ENCODE measurements at places on chromosomes 2 and 18. TPM values are rescaled to one million over a fixed set of nuclear protein-coding genes. Genes with fewer than 3 reads are reported as not detected.

SCYGR4 gene
- total RNA-seq: not detected

IAH1 gene
- total RNA-seq: 76.2 TPM

TXNDC2 gene
- not detected for total RNA-seq

GPC1 gene
- total RNA-seq: 154 TPM

ANKRD53 gene
- total RNA-seq: 0.30 TPM

CHN1 gene
- total RNA-seq: 9.2 TPM

GPR45 gene
- total RNA-seq: not detected

C18orf54 gene
- 1.2 TPM for total RNA-seq

FZD7 gene
- 25.3 TPM for total RNA-seq

XDH gene
- total RNA-seq: 0.13 TPM

TUBB8B gene
- total RNA-seq: not detected

Data from Right ventricle myocardium superior (tissue), 1 donor.